ENCODE measurements at places on chromosomes 7 and 10.
A peak's percentile ranks its signal among the peaks of the same experiment; 100 is the strongest.

DNA sequence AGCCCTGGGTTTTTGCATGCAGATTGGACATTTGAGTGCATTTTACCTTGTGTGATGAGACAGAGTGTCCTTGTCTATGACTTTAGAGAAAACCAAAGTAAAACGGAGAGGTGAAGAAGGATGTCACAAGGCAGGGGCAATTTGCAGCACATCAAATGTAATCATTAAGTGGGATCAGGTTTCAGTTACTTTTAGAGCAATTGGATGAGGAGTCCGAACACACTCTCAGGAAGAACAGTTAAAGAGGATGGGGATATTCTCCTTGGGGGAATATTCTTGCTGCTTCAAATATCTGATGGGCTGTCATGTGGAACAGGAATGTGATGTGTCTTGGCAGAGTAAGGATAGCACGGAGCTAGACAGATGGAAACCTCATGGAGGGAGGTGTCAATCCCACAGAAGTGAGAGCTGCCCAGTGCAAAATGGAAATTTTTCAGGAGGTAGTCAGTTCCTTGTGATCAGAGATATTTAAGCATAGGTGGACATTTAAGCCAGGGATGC is 757 bp downstream of the RAB19 start:
- peak; percentile 54 for DNase-seq

GRCh38 chr10:33155720-33156638 is 178.5 kb downstream of the NRP1 start:
- no peak for DNase-seq

GRCh38 chr10:110209926-110210673 is 2.7 kb downstream of the MXI1 start:
- no peak for DNase-seq

GRCh38 chr10:49509771-49510303 is 29.1 kb downstream of the ERCC6 start:
- DNase-seq: no peak

DNA sequence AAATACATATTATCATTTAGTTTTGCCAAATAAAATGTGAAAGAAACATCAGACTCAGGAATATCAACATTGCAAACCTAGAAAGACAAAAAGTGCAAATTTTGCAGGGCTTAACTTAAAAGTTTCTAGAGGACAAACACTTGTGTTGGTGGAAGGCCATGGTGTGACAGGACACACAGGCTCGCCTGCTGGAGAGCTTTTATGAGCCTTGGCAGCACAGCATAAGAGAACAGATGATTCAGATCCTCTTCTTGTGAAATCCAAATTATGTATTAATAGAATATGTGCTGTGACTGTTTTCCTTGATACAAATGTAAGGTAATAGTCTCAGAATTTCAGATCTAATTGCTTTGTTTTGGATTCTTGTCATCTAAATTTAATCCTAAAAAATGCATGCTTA is 72.9 kb upstream of the ABCB5 start:
- DNase-seq: no peak

- DNase-seq: no peak
Measured at GRCh38 chr10:11569471-11569870, 42.0 kb downstream of the USP6NL start.

- no peak for DNase-seq
Measured at GRCh38 chr7:33685503-33685902, 219.8 kb upstream of the BMPER start.

DNA sequence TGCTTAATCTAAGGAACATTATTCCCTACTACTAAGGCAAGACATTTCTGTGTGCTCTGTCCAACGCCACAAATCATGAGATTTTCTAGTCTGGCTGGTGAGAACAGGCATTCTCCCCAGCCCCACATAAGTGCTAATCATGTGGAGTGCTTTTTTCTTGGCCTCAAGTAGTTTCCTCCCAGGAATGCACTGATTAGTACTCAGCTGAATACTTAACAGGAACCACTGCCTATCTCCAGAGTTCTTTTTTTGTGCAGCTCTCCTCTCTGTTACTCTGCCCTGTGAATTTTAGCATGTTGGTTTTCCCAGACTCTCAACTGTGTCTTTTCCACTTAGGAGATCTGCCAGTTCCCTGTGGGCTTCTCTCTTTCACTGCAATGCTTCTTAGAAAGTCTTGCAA is 1098.5 kb upstream of the LRRTM3 start:
- no peak for DNase-seq

DNA sequence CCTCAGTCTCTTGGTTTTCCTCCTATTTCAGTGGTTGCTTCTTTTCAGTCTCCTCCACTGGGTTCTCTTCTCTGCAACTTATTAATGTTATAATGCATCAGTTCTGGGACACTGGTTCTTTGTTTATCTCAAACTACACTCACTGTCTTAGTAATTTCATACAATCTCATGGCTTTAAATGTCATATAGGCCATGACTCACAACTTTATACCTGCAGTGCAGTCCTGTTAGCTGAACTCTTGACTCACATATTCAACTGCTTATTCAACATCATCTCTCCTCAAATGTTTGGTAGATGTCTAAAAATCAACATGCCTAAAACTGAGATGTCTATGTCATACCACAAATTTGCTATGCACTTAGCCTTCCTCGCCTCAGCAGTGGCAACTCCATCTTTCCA is 101.2 kb upstream of the PALS2 start:
- DNase-seq: no peak

DNA sequence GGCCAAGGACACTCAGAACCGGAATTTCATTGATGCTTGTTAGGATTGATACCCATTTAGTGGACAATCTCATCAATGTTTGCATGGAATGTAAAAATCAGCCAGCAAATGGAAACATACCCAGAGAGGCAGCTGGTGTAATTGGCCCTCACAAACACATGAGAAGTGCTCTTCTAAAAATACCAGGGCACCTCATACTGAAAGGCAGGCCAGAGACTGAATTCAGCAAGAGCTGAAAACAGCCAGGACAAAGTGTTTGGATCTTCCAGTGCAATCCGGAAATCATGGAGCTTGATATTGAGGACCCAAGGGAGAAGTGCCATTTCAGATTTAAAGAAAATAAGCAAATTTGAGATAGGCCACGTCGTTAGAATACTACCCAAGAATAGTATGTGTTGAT is 498.6 kb downstream of the GALNT17 start:
- DNase-seq: no peak

- DNase-seq: no peak
Measured at GRCh38 chr7:100584054-100584682, 1.8 kb downstream of the LRCH4 start.

- DNase-seq: no peak
Measured at GRCh38 chr10:33974976-33975478, 640.6 kb upstream of the NRP1 start.

GRCh38 chr10:97647556-97647955 is 7.1 kb downstream of the PI4K2A start:
- DNase-seq: no peak

- peak; percentile 43 for DNase-seq
Measured at GRCh38 chr10:71964743-71965515, 734 bp downstream of the CHST3 start.

- no peak for DNase-seq
Measured at GRCh38 chr7:74032191-74032490, 4.2 kb downstream of the ELN start.

DNA sequence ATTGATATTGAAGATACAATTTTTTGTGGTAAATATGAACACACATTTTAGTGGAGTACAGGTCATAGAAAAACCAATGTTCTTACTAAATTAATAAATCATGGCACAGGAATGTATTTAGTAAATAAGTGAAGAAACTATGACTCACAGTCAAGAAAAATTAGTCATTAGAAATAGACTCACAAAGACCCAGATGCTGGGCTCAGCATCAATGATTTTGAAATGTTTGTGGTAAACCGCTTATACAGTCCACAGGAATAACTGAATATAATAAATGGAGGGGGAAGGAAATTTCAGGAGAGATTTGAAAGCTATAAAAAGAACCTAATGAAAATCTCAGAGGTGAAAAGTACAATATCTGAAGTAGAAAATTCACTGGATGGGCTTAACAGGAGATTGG is 138.3 kb upstream of the ADCY1 start:
- no peak for DNase-seq

GRCh38 chr7:44636041-44636584 is 29.7 kb downstream of the OGDH start:
- no peak for DNase-seq

DNA sequence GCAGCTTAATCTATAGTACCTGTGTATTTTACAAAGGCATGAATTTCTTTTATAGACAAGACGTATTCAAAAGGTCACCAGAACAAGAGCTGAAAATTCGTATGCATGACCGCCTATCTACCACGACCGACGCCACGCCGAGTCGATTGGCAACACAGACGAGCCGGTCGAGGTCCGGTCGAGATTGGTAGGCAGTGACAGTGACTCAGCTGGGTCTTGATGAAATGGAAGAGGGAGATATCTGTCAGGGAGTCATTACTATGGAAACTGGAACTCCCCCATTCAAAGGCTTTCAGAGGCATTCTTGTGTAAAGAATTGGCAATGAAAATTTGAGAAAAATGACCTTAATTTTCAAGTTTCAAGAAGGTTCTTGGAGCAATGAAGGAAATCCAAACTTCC is 2.1 kb downstream of the ATP5MK start:
- no peak for DNase-seq

DNA sequence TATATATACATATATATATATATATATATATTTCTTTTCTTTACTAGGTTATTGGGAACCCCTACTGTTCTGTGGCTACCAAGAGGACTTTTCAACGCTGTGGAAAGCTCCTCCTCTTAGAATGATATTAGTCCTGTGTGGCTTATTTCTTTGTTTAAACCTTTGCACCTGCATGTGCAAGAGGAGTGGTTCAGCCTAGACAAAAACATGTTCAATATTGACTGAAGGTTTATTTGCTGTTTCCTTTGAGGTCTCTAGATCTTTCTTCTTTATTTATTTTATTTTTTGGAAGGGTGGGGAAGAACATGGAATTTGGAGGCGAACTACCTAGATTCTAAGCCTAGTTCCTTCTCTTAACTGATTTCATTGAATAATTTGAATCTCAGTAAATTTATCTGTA is 118.1 kb downstream of the GNAT3 start:
- DNase-seq: no peak

GRCh38 chr7:55120501-55121198 is 101.8 kb downstream of the EGFR start:
- no peak for DNase-seq
